NCI-H510A (cell line): ENCODE measurements at places on chromosomes 4 and X.

- DNase-seq = no peak
These were observed 80.1 kb downstream of the RCHY1 start for GRCh38 chr4:75434105-75434504.

DNA sequence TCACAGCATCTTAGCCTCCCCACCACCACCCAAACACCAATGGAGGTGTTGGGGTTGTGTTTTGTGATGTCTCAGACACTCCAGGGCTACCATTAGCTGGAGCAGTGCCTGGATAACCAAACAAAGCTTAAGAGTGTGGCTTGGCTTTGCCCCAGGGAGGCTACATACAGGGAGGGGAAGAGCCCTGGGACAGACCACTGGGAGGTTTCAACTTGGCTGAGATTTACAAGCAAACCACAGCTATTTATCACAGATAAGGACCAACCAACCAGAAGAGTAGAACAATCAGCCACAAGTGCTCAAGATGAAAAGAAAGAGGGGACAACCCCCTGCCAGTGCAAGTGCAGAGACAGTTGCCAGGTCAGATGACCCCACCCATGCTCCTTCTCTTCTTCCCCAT, 24.1 kb downstream of the SOX3 start:
- no peak for DNase-seq

DNA sequence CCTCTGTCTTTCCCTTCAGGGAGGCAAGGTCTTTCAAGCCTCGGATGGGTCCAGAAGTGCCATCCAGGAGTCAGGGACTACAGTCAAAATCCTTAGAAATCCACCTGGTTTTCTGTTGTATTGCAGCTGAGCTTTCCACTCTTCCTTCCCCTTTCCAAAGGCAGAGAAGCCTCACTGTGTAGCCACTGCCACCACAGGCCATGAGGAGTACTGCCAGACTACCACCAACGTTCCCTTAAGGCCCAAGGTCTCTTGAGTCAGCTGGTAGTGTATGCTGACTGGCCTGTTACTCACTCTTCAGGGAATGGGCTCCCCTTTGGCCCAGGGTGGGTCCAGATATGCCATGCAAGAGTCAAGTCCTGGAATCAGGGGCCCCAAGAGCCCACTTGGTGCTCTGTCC, 1454.1 kb downstream of the PCDH19 start:
- no peak for DNase-seq

- peak; percentile 67 for DNase-seq
These were observed at the start of gene SLC25A5 for GRCh38 chrX:119467842-119468550. Gene SLC25A5, plus strand, starts transcription at chrX:119468444. Its CDS starts 72 bp downstream, at chrX:119468516.

DNA sequence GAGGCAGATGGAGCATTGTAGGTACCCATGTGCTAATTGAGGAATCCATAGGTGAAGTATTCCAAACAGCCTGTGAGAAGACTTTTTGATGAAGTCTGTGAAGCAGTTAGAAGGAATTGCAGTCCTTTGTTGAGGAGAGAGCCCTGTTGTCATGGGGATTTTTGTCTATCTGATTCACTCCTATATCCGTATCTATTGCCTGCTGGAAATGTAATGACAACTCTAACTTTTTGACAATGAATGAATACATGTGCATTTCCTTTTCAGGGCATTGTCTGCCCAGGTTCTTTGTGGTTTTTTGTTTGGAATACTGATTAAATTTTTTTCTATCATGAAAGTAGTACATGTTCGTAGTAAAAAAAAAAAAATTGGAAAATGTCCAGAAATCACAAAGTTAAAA, 31.1 kb downstream of the STK32B start:
- no peak for DNase-seq

- no peak for DNase-seq
These were observed 1.8 kb upstream of the TMEM164 start for GRCh38 chrX:110000847-110001713.
